ENCODE measurements at places on chromosomes 2 and 18. TPM values are rescaled to one million over a fixed set of nuclear protein-coding genes. Genes with fewer than 3 reads are reported as not detected.
A peak's percentile ranks its signal among the peaks of the same experiment; 100 is the strongest.

DNA sequence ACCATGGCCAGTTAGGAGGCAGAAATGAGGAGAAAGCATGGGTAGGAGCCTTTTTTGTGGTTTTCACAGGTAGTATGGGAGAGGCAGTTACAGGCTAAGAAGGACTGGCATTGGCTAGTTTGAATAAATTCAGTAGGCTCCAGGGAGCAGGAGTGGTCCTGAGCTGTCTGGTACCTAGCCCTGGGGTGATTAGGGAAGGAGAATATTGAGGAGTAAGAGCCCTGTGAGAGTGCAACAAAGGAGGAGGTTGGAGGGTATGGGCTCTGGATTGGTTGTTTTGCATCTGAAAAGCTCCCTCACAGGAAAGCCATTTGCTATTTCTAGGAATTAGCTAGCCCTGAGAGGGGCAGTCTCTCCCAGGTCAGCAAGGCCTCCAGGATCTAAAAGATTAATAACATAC, 13.3 kb upstream of the TCF7L1 start:
- H3K27me3 ChIP-seq: no peaks in the 10 kb centered on the region
- no peaks in the 10 kb centered on the region for H3K4me1 ChIP-seq
- no peak overlapping the region for H3K4me3 ChIP-seq
- no peak for DNase-seq

- no peak overlapping the region for H3K27ac ChIP-seq
- H3K36me3 ChIP-seq: no peaks in the 10 kb centered on the region
- H3K4me3 ChIP-seq: no peak overlapping the region
- H3K27me3 ChIP-seq: no peaks in the 10 kb centered on the region
- DNase-seq: no peak
Observed at GRCh38 chr18:55442561-55442960, 145.4 kb downstream of the TCF4 start.

DNA sequence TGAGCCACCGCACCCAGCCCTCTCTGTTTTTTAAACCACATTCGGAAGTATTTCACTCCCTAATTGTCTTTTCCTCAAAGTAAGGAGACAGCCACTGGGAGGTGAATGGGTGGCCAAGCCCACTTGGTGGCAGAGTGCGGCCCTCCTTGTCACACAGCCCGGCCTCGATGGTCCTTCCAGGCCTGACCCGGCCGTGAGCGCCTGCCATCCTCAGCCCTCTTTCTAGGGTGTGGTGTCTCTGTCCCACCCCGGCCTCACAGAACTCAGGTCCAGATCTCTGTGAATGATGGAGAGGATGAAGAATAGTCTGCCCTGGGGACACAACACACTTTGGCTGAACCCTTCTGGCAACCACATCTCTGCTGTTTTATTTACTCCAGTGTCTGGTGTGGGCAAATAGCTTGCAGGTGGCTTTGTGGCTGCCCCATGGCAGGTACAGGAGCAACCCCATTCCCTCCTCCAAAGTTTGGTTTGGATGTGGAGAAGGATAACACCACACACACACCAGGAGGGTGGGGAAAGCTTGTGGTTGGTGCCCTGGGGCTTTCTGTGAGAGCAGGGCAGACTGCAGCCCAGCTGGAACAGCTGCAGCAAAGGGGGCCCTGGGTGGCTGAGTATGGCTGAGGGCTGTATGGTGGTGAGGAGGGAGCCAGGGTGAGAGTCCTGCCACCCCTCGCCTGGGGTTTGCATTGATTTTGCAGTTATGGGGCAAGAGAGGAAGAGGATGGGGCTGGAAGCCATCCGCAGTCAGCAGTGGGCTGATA, 88.6 kb downstream of the FAM168B start:
- no peaks in the 10 kb centered on the region for H3K4me1 ChIP-seq
- no peak for DNase-seq
- no peak overlapping the region for H3K27ac ChIP-seq
- H3K4me3 ChIP-seq: no peak overlapping the region

DNA sequence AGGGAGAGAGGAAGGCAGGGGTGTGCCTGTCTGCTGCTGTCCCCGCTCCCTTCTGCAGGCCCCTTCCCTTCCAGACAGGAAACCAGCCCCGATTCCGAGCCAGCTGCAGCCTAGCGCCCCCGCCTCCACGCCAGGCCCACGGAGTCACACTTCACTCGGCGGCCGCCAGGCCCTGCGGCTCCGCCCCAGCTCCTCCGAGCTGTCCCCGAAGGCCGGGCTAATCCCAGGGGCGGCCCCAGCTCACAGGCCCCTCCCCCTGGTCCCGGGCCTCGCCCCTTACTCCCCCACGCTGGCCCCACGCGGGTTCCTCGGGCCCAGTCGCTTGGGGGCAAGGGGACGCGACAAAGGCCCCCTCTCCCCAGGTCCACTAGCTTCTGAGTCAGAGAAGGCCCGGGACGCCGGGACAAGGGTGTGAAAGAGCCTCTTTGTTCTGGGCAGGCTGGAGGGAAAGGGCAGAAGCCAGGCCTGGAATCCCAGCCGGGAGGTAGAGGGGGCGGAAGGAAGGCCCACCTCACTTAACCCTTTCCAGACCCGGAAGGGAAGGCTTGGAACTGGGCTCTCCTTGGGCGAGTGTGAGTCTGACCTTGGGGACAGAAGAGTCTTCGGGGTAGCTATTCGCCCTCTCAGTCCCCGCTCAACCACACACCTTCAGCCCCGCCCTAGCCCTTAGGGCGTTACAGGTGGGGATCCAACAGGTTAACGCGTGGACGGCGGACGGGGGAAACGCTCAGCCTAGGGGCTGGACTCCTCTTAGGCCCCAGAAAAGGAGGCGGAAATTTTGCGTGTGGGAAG, 1.2 kb downstream of the RTKN start:
- H3K36me3 ChIP-seq: no peaks in the 10 kb centered on the region
- H3K27me3 ChIP-seq: peaks cover 2% of the 10 kb centered on the region
- peak overlapping the region; percentile 61 for H3K4me3 ChIP-seq
- H3K4me1 ChIP-seq: peaks cover 23% of the 10 kb centered on the region
- H3K27ac ChIP-seq: 0 out of 2 replicates have a peak overlapping the region, but pooled peaks have one; percentile 2

The CNGA3 gene
- total RNA-seq: not detected

The SLC20A1 gene
- 50.5 TPM for total RNA-seq

DNA sequence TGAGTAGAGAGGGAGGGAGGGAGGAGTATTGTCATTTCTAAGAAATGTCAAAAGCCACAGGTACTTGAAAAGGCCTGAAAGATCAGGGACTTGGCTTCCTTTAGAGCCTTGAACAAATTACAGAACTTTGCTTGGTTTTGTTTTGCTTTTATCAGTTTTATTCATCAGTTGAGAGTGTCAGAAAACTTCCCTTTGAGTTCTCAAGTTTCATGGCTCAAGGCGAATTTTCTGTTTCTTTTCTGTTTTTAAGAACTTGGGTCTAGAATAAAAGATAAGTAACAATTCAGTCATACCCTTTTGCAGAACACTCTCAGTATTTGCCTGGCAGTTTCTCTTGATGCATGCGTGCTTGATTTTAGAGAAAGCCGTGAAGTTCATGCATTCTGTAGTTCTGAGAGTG, 531.9 kb downstream of the PARD3B start:
- no peak overlapping the region for H3K27ac ChIP-seq
- H3K36me3 ChIP-seq: no peaks in the 10 kb centered on the region
- H3K4me1 ChIP-seq: no peaks in the 10 kb centered on the region
- no peak overlapping the region for H3K4me3 ChIP-seq

The KIAA2012 gene
- not detected for total RNA-seq

DNA sequence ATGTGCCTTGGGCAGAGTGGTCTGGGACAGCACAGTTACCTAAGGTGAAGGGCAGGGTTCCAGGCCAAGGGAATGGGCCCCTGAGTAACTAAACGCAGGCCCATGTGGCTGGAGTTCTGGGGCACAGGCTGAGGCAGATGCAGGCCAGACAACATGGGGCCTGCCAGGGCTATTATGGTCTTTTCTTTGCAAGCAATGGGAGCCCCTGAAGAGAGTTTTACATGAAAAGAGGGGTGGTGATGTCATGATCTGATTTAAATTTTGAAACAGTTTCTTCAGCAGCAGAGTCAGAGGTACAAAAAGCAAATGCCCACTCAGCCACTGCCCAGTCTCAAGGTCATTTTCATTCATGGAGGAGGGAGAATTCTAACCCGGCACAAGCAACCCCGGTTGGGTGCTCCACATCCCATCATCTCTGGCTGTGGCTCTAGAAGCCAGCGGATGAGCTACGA, 5.6 kb downstream of the CHST10 start:
- no peaks in the 10 kb centered on the region for H3K27me3 ChIP-seq
- DNase-seq: no peak
- H3K27ac ChIP-seq: no peak overlapping the region
- H3K4me1 ChIP-seq: peaks cover 3% of the 10 kb centered on the region

- H3K4me1 ChIP-seq: peaks cover 3% of the 10 kb centered on the region
- DNase-seq: no peak
- no peaks in the 10 kb centered on the region for H3K27me3 ChIP-seq
- H3K4me3 ChIP-seq: no peak overlapping the region
Observed at GRCh38 chr2:100046961-100047947, 95.1 kb downstream of the AFF3 start.

DNA sequence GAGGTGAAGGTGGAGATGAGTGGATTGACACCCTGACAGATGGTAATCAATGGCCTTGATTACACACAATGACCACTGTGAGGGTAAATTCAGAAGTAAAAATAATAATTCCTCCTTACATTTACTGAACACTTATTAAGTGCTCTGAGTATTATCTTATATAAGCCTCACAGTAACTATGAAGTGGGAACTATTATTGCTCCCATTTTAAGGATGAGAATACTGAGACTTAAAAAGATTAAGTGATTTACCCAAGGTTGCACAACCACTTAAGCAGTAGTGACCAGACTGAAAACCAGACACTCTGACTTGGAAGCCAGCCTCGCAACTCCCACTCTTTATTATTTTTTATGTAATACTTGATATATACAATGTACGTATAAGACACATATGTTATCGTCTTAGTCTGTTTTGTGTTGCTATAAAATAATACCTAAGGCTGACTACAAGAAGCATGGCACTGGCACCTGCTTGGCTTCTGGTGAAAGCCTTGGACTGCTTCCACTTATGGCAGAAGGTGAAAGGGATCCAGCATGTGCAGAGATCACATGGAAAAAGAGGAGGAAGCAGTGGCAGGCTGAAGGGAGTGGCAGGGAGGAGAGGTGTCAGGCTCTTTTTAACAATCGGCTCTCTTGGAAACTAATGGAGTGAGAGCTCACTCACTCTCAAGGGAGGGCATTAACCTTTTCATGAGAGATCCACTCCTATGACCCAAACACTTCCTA, 41.5 kb upstream of the C1D start:
- no peaks in the 10 kb centered on the region for H3K27me3 ChIP-seq
- H3K4me1 ChIP-seq: peaks cover 3% of the 10 kb centered on the region
- H3K36me3 ChIP-seq: no peaks in the 10 kb centered on the region
- DNase-seq: no peak

GRCh38 chr2:167764772-167765341, 482.5 kb downstream of the STK39 start:
- DNase-seq: no peak
- no peaks in the 10 kb centered on the region for H3K36me3 ChIP-seq
- H3K27me3 ChIP-seq: no peaks in the 10 kb centered on the region
- H3K4me1 ChIP-seq: no peaks in the 10 kb centered on the region
- H3K4me3 ChIP-seq: no peak overlapping the region
- H3K27ac ChIP-seq: no peak overlapping the region

DNA sequence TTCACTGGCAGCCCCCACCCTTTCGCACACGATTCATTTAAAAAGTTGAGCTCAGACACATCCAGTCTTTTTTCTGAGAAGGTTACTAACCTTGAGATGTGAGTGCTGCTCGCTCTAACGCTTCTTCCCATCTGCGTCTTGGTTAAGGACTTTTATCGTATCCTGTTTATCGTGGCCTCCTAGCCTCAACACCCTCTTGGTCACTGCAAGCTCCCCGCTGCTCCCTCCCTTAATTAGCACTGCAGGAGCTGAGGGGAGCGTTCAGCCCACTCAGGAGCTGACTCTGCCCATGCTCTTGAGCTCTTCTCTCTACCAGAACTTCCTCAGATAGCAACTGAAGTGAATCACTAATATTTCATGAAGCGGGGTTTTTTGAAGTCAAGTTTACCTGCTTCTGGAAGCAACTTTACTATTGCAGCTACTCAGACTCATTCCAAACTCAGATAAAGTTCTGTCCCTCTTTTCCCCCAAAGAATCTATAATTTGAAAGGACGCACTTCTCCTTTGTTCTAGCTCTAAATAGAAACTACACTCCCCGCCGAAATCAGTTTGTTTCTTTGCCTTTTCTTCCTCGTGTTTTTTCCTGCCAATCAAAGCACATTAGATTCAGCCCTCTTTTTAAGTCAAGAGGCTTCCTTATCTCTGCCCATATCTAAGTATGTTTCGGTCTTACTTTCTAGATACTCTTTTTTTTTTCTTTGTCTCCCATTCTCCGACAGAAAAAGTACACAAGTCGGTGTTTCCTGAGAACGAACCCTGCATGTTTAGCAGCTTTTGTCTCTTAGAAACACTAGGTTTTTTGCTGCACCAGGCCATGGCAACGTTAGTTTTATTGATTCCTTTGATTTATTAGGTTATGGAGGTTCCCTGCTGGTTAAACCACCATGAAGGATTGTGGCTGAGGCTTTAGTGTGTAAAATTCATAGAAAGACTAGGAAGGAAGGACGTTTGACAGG, 9.3 kb upstream of the CD226 start:
- H3K36me3 ChIP-seq: no peaks in the 10 kb centered on the region
- peaks cover 36% of the 10 kb centered on the region for H3K4me1 ChIP-seq
- no peak for DNase-seq
- no peaks in the 10 kb centered on the region for H3K27me3 ChIP-seq

The MYO5B gene
- 4.4 TPM for total RNA-seq

The PAX3 gene
- total RNA-seq: not detected

The FN1 gene
- 5.9 TPM for total RNA-seq

The SKOR2 gene
- not detected for total RNA-seq

The LHCGR gene
- 0.11 TPM for total RNA-seq

GRCh38 chr18:10926621-10927161, 222.7 kb downstream of the PIEZO2 start:
- peak overlapping the region; percentile 96 for H3K27ac ChIP-seq
- H3K27me3 ChIP-seq: no peaks in the 10 kb centered on the region
- no peaks in the 10 kb centered on the region for H3K36me3 ChIP-seq
- H3K4me1 ChIP-seq: peaks cover 37% of the 10 kb centered on the region

The SERPINB3 gene
- total RNA-seq: not detected

DNA sequence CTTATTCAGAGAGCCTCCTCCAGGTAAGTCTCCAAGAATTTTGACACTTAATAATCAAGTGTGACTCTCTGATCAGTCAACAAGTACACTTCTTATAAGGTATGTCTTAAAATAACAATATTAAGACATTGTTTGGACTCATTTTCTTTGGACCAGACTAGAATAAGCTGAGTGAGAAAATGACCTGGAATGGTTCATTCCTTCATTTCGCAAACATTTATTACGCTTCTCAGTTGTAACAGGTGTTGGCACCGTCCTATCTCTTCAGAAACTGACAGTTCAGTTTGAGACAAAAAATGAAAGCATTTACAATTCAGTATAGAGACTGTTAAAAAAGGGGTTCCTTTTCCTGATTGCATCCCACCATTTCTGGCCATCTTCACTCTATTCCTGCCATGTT, 46.6 kb downstream of the TSPYL6 start:
- no peaks in the 10 kb centered on the region for H3K4me1 ChIP-seq
- H3K27ac ChIP-seq: no peak overlapping the region
- no peaks in the 10 kb centered on the region for H3K36me3 ChIP-seq
- no peak overlapping the region for H3K4me3 ChIP-seq
- DNase-seq: no peak

The CDKL4 gene
- total RNA-seq: not detected
